Stimulated activated CD8-positive, alpha-beta memory T cell treated with anti-CD3 and anti-CD28 coated beads, Interleukin-2, amount 100 ng/mL, for 48 hours (primary cell): ENCODE measurements at places on chromosomes 2 and 18.

- no peak for DNase-seq
These were observed 17.7 kb upstream of the HNRNPLL start for GRCh38 chr2:38620282-38620977.

DNA sequence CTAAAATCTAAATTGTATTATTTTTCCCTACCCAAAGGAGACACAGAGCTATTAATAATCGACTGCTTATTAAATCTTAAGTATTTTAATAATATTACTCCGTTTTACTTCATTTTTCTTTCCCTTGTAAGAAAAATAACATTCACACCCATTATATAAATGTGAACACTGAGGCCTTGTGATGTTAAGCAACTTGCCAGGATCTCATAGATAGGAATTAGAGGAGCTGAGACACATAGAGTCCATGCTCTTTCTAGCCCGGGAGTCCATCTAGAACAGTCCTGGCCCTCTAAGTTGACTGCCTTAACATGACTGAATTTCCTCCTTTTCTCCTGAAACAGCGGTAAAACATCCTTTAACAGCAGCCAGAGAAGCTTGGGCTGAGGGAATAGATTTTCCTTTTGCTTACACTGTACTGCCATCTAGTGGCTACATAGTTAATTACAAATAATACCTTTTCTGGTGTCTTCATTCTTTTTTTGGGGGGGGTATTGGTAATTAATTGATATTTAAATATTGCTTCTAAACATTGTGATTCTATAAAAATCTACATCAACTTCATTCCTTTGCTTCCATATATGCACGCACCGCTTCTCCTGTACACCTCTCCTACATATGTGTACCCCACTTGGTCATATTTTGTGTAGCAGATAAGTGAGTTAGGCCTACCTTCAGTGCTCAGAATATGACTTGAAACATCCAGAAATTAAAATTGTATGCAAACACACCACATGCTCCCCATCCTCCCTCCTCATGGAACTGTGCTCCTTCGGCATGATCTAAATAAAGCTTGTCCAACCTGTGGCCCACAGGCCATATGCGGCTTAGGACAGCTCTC is 125.8 kb upstream of the HNMT start:
- no peak for DNase-seq

- DNase-seq: no peak
These were observed 1.3 kb downstream of the TMEM163 start for GRCh38 chr2:134717286-134718022.

GRCh38 chr2:239482778-239483712 is 82.2 kb upstream of the HDAC4 start:
- DNase-seq: no peak

DNA sequence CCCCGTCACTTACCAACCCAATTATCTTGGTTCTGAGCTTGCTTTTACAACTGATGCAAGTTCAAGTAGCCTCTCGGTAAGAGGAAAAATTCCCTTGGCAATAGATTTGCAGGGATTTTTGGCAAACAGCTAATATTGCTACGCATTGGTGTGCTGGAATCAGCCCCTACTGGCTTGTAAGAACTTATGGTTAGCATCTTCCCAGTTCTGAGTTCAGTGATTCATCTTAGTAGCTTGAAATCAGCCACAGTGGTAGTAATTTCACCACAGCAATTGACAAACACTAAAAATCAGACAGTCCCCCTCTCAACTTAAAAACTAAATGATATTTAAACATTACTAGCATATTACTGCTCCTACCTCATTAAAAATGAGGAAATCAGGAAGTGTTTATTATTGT is 5.9 kb upstream of the RAX start:
- DNase-seq: no peak
